ENCODE measurements at places on chromosomes 6 and 20. TPM values are rescaled to one million over a fixed set of nuclear protein-coding genes. Genes with fewer than 3 reads are reported as not detected.

Gene DDO
- polyA plus RNA-seq = 13.4 TPM

Gene PI3
- polyA plus RNA-seq = not detected

Gene LY6G6F
- not detected for polyA plus RNA-seq

Gene RUNX2
- 2.3 TPM for polyA plus RNA-seq

Gene ULBP1
- 0.47 TPM for polyA plus RNA-seq

Gene ZNF165
- 3.0 TPM for polyA plus RNA-seq

Gene ETV7
- 0.99 TPM for polyA plus RNA-seq

Gene FLRT3
- polyA plus RNA-seq = 14.2 TPM

Gene FAXC
- polyA plus RNA-seq = 3.3 TPM

Gene SIRPD
- not detected for polyA plus RNA-seq

Measured in kidney (tissue), 22 donors.